ENCODE measurements at places on chromosomes 5 and 9.

DNA sequence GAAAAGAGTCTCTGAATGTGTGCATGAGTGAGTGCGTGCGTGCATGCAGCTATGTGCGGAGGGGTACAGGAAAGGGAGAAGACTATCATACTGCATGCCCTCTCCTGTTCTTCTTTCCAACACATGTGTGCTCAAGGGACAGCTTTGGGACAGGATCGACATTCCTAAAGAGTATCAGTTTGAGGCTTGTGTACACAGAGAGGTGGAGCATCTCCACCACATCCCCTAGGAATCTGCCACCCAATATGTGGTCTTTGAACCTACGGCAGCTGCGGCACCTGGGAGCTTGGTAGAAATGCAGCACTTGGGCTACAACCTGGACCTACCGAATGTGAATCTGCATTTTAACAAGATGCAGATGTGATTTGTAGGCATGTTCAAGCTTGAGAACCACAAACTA, 132.3 kb upstream of the GLRA1 start:
- DNase-seq, result no peak

DNA sequence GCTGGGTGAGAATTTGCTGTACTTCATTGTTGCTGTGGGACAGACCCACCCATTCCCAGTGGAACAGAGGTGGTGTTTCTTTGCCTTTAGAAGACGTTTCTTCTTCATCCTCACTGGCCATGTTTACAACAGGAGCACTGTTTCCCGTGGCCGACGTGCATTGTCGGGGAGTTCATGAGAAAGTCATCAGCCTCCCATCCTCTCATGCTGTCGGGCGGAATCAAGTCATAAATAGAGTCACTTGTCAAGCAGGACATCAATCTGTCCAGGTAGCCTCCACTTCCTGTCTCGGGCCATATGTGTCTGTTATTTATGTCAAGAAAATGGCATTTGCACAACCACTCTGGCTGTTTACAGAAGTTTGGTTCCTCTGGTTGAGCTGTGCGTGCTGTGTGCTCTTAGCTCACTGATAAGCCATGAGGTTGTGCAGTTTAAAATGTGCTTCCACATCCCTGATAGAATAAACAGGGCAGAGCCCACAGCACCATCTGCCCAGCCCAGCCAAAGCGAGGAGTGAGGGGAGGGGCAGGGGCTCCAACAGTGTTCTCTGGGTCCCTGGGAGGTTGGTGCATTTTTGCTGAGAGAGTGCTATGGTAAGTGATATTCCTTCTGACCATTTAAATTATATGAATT, 401.9 kb upstream of the IRX2 start:
- no peak for DNase-seq

DNA sequence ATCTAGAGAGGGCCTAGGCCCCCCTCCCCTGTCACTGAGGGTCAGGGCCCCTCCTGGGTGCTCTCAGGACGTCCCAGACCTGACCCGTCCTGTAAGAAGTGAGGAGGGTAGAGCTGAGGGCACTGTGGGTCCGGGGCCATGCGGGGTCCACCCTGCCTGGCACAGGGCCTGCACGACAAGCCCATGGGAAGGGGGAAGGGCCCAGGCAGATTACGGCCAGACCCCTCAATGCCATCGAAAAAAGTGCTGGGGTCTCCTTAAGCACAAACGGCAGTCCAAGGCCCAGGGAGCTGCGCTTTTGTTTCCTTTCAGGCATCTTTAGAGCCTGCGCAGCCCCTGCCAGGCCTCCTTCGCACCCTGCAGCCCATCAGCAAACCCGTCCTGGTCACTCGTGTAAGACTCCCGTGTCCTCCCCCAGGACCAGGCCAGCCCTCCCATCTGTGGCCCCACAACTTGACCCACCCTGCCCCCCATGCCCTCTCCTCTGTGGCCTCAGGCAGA, 4.4 kb upstream of the EXOC3 start:
- DNase-seq, result no peak

DNA sequence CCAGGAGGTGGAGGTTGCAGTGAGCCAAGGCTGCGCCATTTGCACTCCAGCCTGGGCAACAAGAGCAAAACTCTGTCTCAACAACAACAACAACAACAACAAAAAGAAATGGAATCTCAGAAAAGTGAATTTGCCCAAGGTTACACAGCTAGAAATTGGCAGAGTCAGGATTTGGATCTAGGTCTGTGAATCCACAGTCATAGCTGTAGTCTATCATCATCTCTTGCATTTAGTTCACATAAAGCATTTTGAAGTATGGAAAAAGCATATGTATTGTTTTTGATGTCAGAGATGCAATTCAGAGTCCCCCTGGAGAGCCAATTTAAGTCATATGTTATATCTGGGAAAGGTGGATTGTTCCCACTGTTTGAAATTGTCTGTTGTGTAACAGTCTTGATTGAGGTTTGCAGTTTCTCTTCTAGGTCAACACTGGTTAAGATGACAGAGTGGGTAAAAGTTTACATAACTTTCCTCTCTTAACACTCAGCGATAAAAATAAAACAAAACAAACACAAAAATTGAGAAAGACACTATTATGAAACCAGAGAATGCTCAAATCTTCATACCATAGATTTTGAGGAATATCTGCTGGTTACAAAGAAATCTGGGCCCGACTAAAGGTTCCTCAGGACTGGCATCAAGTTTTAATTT, 21.5 kb upstream of the GPR21 start:
- no peak for DNase-seq

DNA sequence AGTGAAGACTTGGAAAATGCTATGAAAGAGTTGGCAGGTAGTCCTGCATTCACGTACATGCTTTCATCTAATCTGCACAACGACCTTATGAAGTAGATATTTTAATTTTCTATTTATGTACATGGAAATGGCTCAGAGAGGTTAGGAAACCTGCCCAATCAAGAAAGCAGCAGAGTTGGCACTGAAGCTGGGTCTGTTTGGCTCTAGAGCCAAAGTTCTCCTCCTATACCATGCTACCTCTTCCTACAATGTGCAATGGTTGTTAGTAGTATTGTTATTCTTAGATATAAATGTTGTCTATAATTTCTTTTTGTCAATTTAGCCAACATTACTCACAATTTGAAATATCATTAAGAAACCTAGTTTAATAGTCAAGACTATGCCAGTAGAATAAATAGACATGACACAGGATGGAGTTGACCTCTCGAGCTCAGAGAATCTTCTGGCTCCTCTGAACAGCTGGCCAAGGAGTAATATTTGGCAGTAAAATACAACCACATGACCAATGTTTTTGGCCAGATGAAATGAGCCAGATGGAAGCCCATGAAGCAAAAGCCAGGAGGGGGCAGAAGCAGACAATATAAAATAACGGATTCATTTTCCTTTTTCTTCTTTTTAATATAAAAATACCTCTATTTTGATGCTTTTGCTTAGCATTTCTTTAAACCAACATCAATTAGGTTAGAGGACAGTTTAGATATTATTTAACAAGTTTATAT, 542.3 kb downstream of the PDE4D start:
- no peak for DNase-seq

DNA sequence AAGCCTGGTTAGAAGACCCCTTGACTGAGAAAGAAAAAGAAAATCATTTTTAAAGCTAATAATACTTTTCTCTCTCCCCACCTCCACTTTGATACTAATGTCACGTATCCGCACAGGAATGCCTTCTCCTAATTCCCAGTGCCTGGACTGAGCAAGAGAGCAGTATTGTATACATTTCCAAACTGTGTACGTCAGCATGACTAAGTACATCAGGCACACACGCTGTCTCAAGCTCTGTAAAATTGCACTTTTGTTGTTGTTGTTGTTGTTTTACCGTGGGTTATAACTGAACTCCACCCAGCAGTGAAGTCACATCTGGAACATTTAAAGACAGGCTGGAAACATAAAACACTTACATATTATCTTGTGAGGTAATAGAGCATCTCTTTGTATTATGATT, 407.6 kb downstream of the DNAH5 start:
- DNase-seq, result no peak

Measured in kidney capillary endothelial cell (primary cell).